Subcutaneous preadipocyte (primary cell): ENCODE measurements at places on chromosomes 2 and 18. TPM values are rescaled to one million over a fixed set of nuclear protein-coding genes. Genes with fewer than 3 reads are reported as not detected.

UGT1A8 gene
- not detected in 2 replicates for total RNA-seq

PROM2 gene
- total RNA-seq, result 0.20 and 0.37 TPM in 2 replicates

TIMM21 gene
- 23.1 and 28.7 TPM in 2 replicates for total RNA-seq

PKP4 gene
- total RNA-seq, result 19.5 and 46.5 TPM in 2 replicates

TXNDC2 gene
- total RNA-seq, result under 0.01 TPM in 1 of 2 replicates, not detected in the other

SERPINB11 gene
- not detected in 2 replicates for total RNA-seq

OTOS gene
- not detected in 2 replicates for total RNA-seq

B4GALT6 gene
- total RNA-seq, result 3.7 and 6.3 TPM in 2 replicates

RAB31 gene
- total RNA-seq, result 25.7 and 37.9 TPM in 2 replicates

GNAL gene
- total RNA-seq, result 0.39 and 2.2 TPM in 2 replicates

GPATCH11 gene
- total RNA-seq, result 4.8 and 7.6 TPM in 2 replicates

CXCR4 gene
- not detected in 2 replicates for total RNA-seq

FBLN7 gene
- total RNA-seq, result 1.8 and 2.5 TPM in 2 replicates

NR4A2 gene
- under 0.01 and 0.39 TPM in 2 replicates for total RNA-seq

NETO1 gene
- total RNA-seq, result not detected in 2 replicates

MZT2A gene
- 45.2 and 89.7 TPM in 2 replicates for total RNA-seq

ABCA12 gene
- under 0.01 TPM in 2 replicates for total RNA-seq

TUBB8B gene
- total RNA-seq, result not detected in 2 replicates

LIMS4 gene
- 1.5 and 3.9 TPM in 2 replicates for total RNA-seq

XRCC5 gene
- total RNA-seq, result 223 and 305 TPM in 2 replicates

CCDC68 gene
- 1.5 and 2.0 TPM in 2 replicates for total RNA-seq
